ENCODE measurements at places on chromosomes 12 and 14. TPM values are rescaled to one million over a fixed set of nuclear protein-coding genes. Genes with fewer than 3 reads are reported as not detected.

- DNase-seq: no peak
These were observed 475.1 kb downstream of the TRHDE start for GRCh38 chr12:72747111-72747849.

DNA sequence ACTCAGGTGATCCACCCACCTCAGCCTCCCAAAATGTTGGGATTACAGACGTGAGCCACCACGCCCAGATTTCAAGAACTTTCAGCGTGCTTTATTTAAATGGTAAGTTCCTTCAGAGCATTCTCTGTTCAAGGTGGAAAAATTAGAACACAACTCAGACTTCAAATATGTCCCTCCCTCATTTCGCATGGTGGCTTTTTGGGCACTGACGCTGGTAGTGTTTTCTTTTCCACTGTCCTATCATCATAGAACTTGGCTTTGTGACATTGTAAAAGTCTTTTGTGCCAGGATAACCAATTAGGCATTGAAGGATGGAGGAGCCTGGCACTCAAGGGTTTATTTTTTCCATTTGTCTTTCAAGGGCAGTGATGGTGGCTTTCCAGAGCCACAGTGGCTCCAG, 190.8 kb downstream of the NUAK1 start:
- no peak for DNase-seq

GRCh38 chr14:55427439-55427838, 13.0 kb downstream of the TBPL2 start:
- no peak for DNase-seq

- no peak for DNase-seq
These were observed 115.2 kb downstream of the BMP4 start for GRCh38 chr14:53841109-53842099.

DNA sequence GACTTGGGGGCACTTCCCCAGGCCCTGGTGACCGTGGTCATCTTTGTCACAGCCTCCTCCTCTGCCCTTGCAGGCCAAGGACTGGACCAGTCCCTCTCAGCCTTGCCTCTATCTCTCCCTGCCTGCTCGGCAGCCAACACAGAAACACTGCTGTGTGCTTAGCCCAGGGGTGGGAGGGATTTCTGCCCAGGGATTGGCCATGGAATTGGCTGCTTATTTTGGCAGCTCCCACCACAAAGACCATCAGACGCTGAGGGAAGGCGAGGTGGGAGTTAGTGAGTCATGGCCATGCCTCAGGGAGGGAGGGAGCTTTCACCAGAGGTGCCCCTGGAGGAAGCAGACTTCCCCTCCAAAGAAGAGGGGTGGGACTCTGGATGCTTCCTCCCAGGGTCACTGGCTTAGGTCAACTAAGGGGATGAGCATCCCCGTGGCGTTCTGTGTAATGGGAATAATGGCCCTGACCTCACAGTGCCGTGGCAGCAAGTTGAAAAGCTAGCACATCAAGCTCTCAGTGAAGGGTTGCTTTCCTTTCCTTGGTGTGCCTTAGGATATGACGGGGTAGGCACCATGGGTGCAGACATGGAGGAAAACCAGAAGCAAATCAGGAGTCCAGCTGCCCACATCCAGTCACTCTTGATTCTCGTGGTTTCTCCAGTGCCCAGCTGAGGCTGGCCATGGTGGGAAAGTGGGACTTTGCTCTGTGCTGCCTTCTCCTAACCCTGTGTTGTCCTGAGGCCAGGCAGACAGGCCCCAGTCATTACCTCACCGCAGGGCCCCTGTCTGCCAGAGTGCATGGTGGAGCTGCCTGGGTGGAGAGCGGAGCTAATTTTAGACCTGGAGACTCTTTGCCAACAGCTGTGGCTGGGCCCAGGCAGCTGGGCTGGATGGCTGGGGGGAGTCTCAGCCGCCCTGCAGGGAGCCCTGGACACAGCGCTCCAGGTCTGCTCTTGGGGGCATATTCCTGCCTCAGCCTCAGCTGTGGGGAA, 21.4 kb downstream of the B4GALNT3 start:
- no peak for DNase-seq

GRCh38 chr14:53022593-53022992, 71.7 kb upstream of the FERMT2 start:
- no peak for DNase-seq

GRCh38 chr12:90091809-90092208, 383.2 kb upstream of the ATP2B1 start:
- DNase-seq: no peak

- no peak for DNase-seq
These were observed 8.9 kb upstream of the FOXN3 start for GRCh38 chr14:89425931-89426330.

- no peak for DNase-seq
These were observed 159.4 kb downstream of the PRKCH start for GRCh38 chr14:61480704-61481285.

GRCh38 chr12:66587912-66588311, 91.0 kb downstream of the GRIP1 start:
- no peak for DNase-seq

DNA sequence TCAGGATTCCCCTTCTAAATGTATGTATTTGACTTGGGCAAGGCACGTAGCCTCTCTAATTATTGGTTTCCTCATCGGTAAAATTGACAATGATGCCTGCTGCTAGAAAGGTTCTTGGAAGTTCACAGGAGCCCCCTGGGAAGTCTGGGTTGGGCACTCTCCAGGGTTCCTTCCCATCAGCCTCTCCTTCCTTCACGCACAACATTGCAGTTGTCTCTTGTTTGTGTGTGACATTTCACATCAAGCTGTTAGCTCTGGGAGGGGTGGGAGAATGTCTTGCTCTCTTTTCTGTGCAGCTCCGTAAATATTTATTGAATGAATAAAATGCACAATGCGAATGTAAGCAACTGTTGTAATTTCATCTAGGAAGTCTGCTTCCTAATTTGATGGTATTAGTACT, 153.2 kb upstream of the PRICKLE1 start:
- no peak for DNase-seq

DNA sequence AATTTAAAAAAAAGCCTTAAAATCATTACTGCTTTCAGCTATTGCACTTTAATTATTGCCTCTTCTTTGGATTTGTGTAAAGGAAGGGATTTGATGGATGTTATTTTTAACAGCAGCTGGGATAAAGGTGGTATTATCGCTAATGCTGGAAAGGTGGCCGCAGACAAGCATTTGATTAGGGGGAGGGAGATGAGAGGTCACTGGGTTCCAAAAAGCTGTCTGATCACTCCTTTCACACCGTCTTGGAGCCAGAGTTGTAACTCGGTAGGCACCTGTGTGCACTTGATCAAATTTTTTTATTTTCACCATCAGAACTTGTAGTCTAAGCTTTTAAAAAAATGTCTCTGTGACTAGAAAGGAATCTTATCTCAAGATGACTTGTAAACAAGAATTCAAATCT, 99.8 kb downstream of the AKAP6 start:
- no peak for DNase-seq

RPS6KL1 gene
- 9.7 TPM for total RNA-seq

NRL gene
- 1.5 TPM for total RNA-seq

MANSC4 gene
- not detected for total RNA-seq

GLS2 gene
- total RNA-seq: 0.53 TPM

GTF2H3 gene
- total RNA-seq: 25.1 TPM

C14orf180 gene
- 0.58 TPM for total RNA-seq

CPM gene
- 109 TPM for total RNA-seq
